Activated CD4-positive, alpha-beta T cell treated with anti-CD3 and anti-CD28 coated beads, Interleukin-2, Interleukin-4, amounts not matched to agents 100 ng/mL and 50 ng/mL, durations not matched to agents 16 hours and 8 hours (primary cell): ENCODE measurements at places on chromosomes 12 and 14.

DNA sequence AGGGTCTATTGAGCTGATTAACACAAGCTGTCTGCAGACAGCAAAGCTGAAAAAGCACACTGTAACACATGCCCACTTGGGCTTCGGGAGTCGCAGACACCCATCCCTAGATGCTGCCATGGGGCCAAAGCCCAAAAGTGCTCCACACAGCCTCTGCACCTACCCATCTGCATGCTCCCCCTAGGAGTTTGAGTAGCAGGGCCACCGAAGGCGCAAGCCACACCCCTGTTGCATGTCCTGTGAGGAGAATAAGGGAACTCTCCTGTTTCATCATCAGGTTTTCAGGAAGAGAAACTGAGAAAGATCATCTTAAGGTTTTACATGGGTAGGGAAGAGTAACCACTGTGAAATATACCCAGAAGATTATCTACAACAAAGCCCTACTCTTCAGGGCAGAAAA lies 5.6 kb upstream of the ST8SIA1 start:
- DNase-seq: no peak

DNA sequence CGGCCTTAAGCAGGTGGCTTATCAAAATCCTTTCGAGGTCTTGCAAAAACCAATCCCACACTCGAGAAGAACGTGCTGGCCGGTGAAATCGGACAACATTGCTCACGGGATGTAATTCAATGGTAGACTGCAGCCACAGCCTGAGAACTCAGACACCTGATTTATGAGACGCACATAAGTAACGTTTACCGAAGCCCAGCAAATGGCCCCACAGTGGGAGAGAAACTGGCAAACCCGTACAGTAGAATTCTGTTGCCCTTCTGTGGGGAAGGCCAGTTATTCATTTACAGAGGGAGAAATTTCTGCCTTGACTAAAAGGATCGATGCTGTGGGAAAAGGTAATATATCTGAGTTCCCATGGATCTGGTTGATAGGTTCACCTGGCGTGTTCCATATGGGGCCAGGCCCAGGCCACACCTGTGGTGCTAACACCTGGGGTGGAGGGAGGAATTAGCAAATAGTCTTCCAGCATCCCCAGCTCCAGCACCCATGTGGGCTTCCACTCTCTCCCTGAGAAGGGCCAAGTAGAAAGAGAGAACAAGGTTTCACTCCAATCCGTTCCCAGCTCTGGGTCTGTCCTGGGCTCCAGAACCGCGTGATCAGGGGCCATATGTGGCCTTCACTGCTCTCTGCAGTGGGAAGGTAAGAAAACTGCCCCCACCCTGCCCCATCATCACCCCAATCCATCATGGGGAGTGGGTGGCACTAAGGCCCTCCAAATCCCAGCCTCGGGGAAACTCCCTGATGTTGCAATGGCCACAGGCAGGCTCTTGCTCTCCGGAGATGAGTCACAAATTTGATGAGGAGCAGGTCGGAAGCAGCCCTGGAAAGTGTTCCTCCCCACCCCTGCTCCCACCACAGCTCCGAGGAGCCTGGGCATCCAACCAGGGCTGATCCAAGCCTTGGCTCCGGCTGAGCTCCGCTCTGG lies 12.7 kb downstream of the BDKRB1 start:
- DNase-seq: no peak

GRCh38 chr14:53946404-53947093 lies 10.1 kb downstream of the BMP4 start:
- no peak for DNase-seq

DNA sequence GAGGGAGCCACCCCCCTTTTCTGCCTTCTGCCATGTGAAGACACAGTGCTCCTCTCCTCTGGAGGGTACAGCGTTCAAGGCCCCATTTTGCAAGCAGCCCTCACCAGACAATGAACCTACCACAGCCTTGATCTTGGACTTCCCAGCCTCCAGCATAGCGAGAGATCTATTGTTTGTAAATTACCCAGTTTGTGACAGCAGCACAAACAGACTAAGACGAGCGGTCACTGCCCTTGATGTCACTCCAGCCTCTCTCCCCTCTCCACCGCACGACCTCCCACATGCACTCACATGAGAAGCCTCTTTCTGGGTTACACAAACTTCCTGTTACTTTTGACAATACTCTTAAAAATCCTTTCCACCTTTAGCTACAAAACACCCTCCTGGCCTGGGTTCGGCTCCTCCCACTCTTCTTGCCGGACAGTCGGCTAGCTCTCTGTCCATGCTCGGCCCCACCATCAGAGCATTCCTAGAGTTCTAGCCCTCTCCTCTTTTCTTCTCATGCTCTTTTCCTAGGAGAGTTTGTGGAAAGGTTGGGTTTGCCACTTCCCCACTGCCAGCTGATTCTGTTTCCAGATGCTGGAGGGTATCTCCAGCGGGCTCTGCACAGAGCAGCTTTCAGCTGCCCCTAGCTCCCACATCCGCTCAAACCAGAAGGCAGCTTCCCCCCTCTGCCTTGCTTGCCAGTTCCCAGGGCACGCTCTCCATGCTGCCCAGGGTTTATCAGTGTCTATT lies 124.3 kb downstream of the FOXN3 start:
- DNase-seq: no peak

DNA sequence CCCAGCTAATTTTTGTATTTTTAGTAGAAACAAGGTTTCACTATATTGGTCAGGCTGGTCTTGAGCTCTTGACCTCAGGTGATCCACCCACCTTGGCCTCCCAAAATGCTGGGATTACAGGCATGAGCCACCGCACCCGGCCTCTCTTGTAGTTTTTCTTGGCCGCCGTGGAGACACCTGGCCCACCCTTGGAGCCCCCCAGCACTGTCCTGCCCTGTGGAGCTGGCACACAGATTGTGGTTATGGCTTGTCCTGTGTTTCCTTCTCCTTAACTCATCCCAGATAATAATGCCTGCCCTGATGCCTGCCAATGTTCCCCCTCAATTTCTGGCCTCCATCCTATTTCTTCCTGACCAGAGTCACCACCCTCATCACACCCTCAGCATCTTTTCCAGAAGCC lies 57.9 kb downstream of the CHGA start:
- no peak for DNase-seq

DNA sequence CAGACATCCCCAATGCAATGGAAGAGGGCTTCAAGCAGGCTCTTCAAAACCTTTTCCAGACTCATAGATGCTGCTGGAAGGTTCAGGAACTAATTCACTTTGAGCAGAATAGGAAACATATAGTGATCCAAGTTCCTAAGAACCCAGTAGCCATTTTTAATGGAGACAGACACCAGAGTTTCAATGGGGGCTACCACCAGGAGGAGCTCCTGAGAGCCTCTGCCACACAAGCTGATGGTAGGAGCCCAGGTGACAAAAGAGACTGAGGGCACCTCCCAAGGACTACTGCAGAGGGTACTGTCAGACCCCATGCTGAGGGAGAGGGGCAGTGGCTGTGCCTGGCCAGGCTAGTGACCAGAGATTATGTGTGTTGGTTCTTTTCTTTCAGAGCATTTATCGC lies 45.9 kb downstream of the IFNG start:
- DNase-seq: peak; percentile 49

GRCh38 chr12:18296201-18296908 lies 35.0 kb downstream of the PIK3C2G start:
- DNase-seq: no peak

DNA sequence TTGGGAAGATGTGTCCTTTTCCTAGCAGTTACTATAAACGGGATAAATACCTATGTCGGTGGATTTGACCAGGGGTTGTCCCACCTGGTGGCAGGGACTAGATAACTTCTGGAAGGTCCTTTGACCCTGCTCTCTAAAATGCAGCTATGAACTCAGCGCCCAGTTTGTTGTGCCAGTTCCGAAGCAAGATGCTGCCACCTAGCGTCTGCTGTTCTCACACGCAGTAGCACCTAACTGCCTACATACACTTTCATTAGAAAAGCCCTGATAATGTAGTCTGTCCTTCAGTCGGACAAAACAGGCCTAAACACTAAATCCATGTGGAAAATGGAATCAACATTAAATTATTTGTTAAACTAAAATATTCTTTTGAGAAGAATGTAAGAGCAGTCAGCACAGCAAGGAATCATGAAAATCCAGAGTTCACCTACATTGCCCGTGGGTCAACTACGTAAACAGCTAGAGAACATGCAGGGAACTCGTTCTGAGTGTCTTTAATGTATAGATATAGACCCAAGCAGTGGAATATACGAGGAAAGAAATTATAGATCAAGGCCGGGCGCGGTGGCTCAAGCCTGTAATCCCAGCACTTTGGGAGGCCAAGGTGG lies 51.1 kb upstream of the CRACR2A start:
- DNase-seq: peak; percentile 76

GRCh38 chr12:123960029-123960735 lies 12.4 kb downstream of the CCDC92 start:
- DNase-seq: no peak

- no peak for DNase-seq
These were observed 119.2 kb downstream of the PELI2 start for GRCh38 chr14:56237398-56237797.

- DNase-seq: peak; percentile 9
These were observed 32.5 kb upstream of the PLEKHG6 start for GRCh38 chr12:6277982-6278438.

DNA sequence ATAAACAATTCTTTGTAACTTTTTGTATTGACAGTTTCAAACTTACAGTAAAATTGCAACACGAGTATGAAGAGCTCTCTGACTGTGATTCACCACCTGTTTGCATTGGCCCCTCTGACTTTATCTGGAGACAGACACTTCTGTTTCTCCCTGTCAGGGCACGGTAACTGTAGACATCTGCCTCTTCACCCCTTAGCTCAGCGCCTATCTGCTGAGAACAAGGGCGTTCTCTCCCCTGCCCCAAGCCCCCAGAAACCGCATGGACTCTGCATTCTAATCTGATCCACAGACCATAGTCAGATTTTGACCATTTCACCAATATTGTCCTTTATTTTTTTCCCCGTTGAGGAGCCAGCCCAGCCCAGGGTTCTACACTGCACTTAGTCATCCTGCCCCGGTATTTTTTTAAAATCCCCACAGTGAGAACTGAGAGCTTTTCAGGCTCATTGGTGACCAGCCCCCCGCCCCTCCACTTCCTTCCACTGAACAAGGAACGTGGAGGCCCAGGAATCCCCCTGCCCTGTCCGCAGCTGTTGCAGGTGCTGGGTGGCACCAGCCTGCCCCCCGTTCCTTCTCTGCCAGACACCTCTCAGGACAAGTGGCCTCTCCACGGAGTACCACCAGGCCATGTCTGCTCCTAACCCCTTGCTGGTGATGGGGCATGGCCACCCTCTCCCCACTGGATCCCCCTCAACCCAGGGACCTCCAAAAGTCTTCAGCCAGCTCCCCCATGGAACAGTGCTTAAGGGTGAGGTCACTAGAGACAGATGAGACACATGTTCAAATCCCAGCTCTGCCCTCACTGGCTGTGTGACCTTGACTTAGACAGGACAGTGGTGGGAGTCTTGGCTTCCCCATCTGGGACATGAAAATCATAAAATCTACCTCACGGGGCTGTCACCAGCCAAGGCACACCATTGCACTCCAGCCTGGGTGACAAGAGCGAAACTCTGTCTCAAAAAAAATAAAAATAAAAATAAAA lies 11.2 kb downstream of the RHOF start:
- peak; percentile 70 for DNase-seq

GRCh38 chr14:69044965-69045555 lies 66.0 kb upstream of the ACTN1 start:
- DNase-seq: no peak

GRCh38 chr12:25384038-25384892 lies 133.5 kb upstream of the KRAS start:
- no peak for DNase-seq

- DNase-seq: no peak
These were observed 101.0 kb downstream of the RALGAPA1 start for GRCh38 chr14:35708062-35708461.

DNA sequence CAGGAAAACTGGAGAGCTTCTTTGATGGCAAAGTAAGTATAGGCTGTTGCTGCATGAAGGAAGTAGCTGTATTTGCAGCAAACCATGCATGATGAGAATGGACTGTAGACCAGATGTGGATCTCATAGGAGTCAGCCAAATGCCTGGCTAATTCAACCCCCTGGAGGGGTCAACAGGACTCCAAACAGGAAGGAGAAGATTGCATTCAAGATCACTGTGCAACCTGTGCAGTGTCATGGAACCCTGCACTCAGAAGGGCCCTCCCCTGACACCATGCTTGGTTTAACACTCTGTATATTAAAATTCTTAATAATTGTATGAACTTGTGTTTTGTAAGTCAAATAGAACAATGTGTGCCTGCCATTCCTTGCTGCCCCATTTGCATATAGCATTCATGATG lies 225.1 kb upstream of the FSCB start:
- no peak for DNase-seq

GRCh38 chr14:56127156-56127555 lies 8.9 kb downstream of the PELI2 start:
- DNase-seq: no peak

- DNase-seq: no peak
These were observed 243.0 kb upstream of the PDE3A start for GRCh38 chr12:20125276-20125798.

DNA sequence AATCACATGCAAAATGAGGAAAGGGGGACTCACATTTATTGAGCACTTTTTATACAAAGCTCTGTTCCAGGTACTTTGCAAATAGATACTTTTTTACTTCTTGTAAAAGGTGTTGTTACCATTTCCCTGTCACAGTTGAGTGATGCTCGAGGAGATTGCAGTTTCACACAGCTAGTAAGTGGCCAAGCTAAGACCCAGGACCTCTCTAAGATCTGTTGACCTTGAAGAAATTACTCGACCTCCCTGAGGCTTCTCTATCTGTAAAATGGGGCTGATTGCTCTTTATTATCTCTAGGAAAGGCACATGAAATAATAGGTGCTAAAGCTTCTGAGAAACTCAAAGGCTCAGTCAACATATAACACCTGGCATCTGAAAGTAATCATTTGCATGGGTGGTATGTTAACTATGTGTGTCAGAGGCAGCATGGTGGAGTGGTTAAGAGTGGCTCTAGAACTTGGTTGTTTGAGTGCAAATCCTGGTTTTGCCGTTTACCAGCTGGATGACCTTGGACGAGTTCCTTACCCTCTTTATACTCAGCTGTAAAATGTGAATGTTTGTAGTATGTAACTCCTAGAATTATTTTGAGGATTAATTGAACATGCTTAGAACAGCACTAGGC lies 41.5 kb downstream of the IFT81 start:
- DNase-seq: no peak

DNA sequence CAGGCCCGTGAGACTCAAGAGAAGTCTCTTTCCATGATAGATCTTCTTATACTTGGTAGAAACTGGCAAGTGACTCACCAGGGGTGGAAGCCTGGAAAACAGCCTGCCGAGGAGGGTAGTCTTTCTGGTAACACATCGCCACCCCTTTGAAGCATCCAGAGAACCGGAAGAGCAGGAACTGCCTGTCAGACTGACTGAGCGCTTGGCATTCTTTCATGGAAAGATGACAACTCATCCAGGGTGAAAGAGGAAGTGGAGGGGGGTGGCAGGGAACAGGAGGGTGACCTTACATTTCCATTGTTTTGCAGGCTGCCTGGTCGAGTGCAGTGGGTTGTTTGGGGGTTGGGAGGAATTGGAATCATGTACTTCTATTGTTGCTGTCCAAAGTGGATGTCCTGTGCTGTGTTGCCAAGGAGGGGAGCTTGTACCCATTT lies 34.5 kb downstream of the PRKCH start:
- DNase-seq: no peak
